Activated CD4-positive, alpha-beta T cell treated with anti-CD3 and anti-CD28 coated beads, Interleukin-2, amount 10 ng/mL, durations not matched to agents 7 days and 5 days (primary cell): ENCODE measurements at places on chromosomes 16 and 17. TPM values are rescaled to one million over a fixed set of nuclear protein-coding genes. Genes with fewer than 3 reads are reported as not detected.

DPEP3 gene
- 0.10 TPM for total RNA-seq

P2RX5 gene
- total RNA-seq = 33.6 TPM

FASN gene
- 139 TPM for total RNA-seq

FMNL1 gene
- 410 TPM for total RNA-seq

DNA sequence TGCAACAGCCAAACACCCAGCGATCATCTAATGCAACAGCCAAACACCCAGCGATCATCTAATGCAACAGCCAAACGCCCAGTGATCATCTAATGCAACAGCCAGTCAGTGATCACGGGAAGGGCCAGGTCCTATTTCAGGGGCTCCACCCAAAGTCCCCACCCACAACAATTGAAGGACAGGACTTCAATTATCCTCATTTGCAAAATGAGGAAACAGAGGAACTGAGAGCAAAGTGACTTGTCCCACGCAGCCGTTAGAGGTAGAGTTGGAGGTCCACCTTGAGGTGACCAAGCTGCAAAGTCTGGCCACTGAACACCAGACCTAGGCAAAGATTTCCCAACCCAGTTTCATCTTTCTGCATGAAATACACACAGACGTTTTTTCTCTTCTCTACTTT, 3.7 kb downstream of the ZG16B start:
- H3K27me3 ChIP-seq = peaks cover 5% of the 10 kb centered on the region
- H3K4me3 ChIP-seq = no peak overlapping the region
- H3K4me1 ChIP-seq = peaks cover 2% of the 10 kb centered on the region
- H3K27ac ChIP-seq = no peak overlapping the region
- H3K36me3 ChIP-seq = no peaks in the 10 kb centered on the region

DNA sequence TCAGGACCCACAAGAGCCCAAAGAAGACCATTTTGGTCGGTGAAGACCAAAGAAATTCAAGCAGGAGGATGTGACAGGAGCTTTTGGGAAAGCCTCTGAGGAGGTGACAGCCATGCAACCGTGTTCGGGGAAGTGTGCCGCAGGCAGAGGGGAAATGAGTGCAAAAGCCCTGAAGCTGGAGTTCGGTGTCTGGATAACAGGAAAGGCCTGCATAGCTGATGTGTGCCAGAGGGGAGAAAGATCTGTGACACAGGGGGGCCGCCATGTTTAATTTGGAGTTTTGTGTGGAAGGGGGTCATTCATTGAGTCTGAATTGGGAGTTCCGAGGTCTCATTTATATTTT, 870 bp upstream of the ZC3H7A start:
- H3K27me3 ChIP-seq = no peaks in the 10 kb centered on the region
- no peak for DNase-seq
- peaks cover 21% of the 10 kb centered on the region for H3K36me3 ChIP-seq

- H3K4me1 ChIP-seq = peaks cover 78% of the 10 kb centered on the region
- peak overlapping the region; percentile 80 for H3K27ac ChIP-seq
- H3K36me3 ChIP-seq = peaks cover 21% of the 10 kb centered on the region
Observed at GRCh38 chr17:35082073-35082657, 18.7 kb upstream of the RFFL start.
